Cardiac muscle cell (in vitro differentiated cells and primary cell): ENCODE measurements at places on chromosomes 6 and 20. TPM values are rescaled to one million over a fixed set of nuclear protein-coding genes. Genes with fewer than 3 reads are reported as not detected.

The TRIM15 gene
- not detected in 2 replicates for total RNA-seq

The CD93 gene
- total RNA-seq = 0.11 and 0.63 TPM in 2 replicates

- no peak for DNase-seq
These were observed 31.0 kb downstream of the DAAM2 start for GRCh38 chr6:39822846-39823815.

GRCh38 chr20:57283860-57284259, 17.4 kb upstream of the BMP7 start:
- no peak for DNase-seq

GRCh38 chr6:474453-475185, 83.1 kb downstream of the IRF4 start:
- peak; percentile 13 for DNase-seq

DNA sequence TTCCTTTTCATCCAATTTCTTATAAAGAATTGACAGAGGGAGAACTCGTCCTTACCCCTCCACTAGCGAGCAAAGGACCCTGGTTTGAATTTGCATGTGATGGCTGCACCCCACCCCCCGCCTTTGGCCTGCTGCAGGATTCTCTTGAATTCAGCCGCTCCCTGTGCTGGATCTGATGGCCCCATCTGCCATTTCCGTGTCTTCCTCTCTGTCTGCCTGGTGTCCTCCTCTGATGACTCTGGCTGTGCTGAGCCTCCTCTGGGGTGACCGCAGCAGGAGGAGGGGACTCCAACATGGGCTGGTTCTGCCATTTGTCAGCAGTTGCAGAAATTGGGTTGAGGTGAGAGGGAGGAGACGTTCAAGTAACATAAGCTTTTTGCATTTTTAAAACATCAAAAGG, 188.8 kb downstream of the DLL1 start:
- no peak for DNase-seq
